ENCODE measurements at places on chromosomes 3 and 15. TPM values are rescaled to one million over a fixed set of nuclear protein-coding genes. Genes with fewer than 3 reads are reported as not detected.

DNA sequence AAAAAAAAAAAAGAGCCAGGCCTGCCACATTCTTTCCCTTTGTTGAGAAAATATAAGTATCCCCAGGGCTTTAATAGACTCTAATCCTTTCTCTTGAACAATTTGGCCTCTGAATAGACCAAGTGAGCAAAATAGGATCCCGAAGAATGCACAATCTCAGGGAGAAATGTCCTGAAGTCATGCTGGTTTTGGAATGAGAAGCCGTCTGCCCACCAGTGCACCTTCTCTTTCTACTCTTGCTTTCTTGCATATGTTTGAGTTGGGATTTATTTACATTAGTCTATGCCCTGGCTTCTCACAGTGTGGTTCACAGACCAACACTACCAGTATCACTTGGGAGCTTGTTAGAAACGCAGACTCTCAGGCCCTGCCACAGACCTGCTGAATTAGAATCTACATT lies 153.0 kb downstream of the ZNF621 start:
- DNase-seq = no peak
- H3K27me3 ChIP-seq = no peaks in the 10 kb centered on the region
- H3K36me3 ChIP-seq = no peaks in the 10 kb centered on the region
- no peaks in the 10 kb centered on the region for H3K4me1 ChIP-seq

DNA sequence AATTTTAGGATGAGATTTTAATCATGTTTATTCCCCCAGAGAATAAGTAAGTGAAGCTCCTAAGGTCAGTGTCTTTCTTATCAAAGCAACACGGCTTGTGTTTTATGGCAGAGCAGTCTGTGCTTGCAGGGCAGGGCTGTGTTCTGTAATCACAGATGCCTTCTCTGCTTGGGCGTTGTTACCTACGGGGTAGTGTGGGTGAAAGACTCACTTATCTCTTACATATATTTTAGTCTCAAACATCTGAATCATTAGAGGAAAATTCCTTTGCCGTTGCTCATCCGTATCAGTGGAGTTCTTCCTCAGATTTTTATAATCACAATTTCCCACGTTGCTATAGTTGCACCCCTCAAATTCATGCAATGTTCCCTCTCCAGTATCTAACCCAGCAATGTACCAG lies 271.7 kb upstream of the MEIS2 start:
- no peaks in the 10 kb centered on the region for H3K36me3 ChIP-seq
- no peak overlapping the region for H3K27ac ChIP-seq
- H3K4me1 ChIP-seq = no peaks in the 10 kb centered on the region
- H3K27me3 ChIP-seq = no peaks in the 10 kb centered on the region
- H3K4me3 ChIP-seq = no peak overlapping the region
- no peak for DNase-seq

DNA sequence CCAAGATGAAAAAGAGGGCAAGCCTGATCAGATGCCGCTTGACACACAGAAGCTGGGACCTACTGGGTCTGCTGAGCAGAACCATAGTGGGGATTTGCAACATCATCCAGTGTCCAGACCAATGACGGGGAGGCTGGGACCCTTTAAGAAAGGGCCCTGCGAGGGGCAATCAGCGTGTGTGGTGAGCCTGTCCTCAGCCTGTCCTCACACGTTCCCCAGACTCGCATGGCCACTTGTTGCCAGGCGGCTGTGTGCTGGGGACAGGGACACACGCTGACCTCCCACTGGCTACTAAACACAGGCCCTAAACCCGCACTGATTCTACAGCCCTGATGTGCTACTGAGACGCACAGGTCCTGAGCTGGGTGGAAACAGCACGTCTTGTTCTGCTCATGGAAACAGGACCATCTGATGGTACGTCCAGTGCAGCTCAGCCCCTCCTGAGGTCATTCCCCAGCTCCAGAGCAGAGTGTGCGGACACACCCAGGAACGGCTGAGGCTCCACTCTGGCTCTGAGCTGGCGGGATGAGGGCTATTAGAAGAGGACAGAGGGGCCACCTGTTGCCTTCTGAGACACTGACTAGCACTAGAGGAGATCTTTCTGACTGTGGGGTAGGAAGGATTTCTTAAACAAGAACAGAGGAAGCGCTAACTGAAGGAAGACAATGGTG lies 24.4 kb downstream of the PCSK6 start:
- DNase-seq = no peak
- no peaks in the 10 kb centered on the region for H3K36me3 ChIP-seq
- no peak overlapping the region for H3K27ac ChIP-seq
- no peaks in the 10 kb centered on the region for H3K4me1 ChIP-seq

DNA sequence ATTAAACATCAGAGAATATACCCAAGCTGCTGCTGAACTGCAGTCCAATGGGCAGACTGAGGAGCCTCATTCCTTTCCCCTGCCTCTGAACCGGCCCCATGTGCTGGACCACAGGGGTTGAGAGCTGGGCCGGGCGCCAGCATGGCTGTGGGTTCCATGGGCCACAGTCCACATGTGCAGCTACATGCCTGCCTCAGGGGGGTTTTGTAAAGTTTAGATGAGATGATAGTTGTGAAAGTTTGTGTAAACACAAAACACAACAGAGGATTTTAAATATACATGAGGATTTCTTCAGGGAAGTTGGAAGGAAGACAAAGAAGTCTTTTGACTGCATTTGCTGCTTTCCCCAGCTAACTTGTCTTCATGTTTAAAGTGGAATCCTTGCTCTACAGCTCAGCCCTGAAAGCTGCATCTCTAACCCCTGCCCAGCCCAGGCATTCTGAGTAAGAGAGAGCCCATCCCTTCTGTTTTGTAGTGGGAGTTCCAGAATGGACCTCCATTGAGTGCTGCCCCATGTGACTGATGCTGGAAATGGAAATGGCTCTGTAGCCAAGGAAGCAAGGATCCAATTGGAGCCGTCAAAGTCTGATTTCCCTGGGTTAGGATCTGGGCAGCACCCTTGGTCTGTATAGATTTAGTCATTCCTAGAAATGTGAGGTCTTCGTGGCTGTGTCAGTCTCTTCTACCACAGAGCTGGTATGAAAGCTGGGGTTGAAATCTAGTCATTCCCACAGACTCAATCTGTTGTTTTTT lies 17.5 kb downstream of the SLC12A8 start:
- H3K27ac ChIP-seq = no peak overlapping the region
- no peaks in the 10 kb centered on the region for H3K36me3 ChIP-seq
- no peak overlapping the region for H3K4me3 ChIP-seq
- H3K4me1 ChIP-seq = no peaks in the 10 kb centered on the region

DNA sequence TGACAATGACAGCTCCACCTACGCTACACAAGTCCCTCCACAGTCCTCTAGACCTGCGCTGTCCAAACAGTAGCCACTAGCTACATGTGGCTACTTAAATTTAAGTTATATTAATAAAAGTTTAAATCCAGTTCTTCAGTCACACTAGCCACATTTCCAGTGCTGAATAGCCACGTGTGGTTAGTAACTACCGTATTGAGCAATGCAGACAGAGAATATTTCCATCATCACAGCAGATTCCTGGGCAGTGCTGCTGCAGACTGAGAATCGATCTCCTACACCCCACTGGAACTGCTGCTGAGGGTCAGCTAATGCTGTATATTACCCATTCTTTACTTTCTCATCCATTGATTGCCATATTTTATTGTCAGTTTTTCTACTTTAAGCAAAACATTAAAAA lies 40.9 kb downstream of the HDC start:
- H3K27me3 ChIP-seq = no peaks in the 10 kb centered on the region
- H3K4me1 ChIP-seq = no peaks in the 10 kb centered on the region
- H3K27ac ChIP-seq = no peak overlapping the region
- H3K36me3 ChIP-seq = no peaks in the 10 kb centered on the region
- H3K4me3 ChIP-seq = no peak overlapping the region

- H3K27me3 ChIP-seq = peaks cover 8% of the 10 kb centered on the region
- H3K36me3 ChIP-seq = no peaks in the 10 kb centered on the region
- H3K4me1 ChIP-seq = peaks cover 8% of the 10 kb centered on the region
- peak; percentile 62 for DNase-seq
- peak within 1 kb of the TSS; percentile 43 for H3K4me3 ChIP-seq
Observed at GRCh38 chr15:74725225-74725774, at the start of gene CYP1A1. CYP1A1 (minus strand) TSS chr15:74725528; CDS start chr15:74723097, 2,431 bp downstream.

DNA sequence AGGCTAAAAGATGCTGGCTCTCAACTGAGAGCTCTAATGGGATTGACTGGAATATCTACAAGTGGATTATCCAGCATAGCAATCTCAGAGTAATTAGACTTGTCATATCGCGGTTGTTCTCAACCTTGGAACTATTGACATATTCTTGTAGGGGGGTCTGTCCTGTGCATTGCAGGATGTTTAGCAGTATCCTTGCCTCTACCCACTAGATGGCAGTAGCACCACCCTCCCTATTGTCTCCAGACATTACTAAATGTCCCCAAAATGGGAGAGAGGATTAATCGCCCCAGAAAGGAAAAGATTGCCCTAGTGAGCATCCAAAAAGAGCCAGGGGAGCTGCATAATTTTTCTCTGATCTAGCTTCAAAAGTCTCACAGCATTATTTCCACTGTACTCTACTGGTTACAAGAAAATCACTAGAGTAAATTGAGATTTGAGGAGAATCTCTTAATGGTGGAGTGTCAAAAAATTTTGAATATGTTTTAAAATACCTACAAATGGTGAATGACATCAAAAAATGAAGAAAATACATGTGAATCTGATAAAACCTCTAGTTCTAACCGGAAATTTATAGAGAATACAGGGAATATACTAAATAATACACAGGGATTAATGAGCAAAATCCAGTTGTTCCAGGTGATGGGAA lies 388.2 kb upstream of the AGTR1 start:
- no peaks in the 10 kb centered on the region for H3K36me3 ChIP-seq
- H3K4me1 ChIP-seq = no peaks in the 10 kb centered on the region
- no peaks in the 10 kb centered on the region for H3K27me3 ChIP-seq

DNA sequence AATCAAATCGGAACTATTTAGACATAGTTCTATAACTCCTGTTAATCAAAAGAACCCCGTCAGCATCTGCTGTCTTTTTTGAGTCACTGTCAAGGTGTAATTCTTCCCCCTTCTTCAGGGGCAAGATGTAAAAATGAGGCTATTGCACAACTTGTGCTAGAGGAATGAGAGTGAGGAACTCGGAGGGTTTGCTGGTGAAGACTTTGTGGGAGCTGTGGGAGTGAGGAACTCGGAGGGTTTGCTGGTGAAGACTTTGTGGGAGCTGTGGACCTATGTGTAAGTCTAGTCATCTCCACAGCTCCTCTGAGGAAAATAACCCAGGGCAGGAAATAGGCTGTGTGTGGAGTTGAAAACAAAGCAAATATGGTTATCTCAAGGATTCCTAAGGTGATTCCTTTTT lies 2.5 kb upstream of the CERS3 start:
- no peaks in the 10 kb centered on the region for H3K36me3 ChIP-seq
- H3K27ac ChIP-seq = no peak overlapping the region
- no peak for DNase-seq
- no peaks in the 10 kb centered on the region for H3K4me1 ChIP-seq
- no peak overlapping the region for H3K4me3 ChIP-seq

DNA sequence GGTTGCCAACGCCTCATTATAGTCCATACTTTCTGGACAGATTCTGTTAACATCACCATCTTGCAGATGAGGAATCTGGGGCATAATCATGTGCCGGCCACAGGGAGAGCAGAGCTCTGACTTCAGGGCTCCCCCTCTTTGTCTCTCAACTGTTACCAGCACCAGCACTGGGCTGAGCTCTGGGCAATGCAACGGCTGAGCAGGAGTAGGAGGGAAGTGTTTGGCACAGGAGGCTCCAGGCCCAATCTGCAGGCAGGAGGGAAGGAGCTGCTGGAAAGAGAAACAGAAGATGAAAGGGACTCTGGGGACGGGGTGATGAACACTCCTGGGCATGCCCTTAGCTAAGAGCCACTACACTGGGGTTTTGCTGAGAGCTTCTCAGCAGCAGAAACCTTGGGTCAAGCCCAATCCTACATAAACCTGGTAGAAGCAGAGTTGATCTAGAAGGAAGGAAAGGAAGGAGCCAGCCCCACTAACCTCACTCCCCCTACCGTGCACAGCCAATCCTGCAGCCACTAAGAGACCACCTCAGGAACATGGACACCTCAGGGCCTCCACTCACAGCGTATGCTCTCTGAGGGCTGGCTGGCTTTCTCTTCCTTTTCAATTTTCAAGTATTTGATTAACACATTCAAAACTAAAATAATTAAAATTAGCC lies 73.1 kb upstream of the SPATA12 start:
- H3K36me3 ChIP-seq = no peaks in the 10 kb centered on the region
- H3K27me3 ChIP-seq = no peaks in the 10 kb centered on the region
- H3K4me1 ChIP-seq = peaks cover 5% of the 10 kb centered on the region
- H3K4me3 ChIP-seq = no peak overlapping the region

DNA sequence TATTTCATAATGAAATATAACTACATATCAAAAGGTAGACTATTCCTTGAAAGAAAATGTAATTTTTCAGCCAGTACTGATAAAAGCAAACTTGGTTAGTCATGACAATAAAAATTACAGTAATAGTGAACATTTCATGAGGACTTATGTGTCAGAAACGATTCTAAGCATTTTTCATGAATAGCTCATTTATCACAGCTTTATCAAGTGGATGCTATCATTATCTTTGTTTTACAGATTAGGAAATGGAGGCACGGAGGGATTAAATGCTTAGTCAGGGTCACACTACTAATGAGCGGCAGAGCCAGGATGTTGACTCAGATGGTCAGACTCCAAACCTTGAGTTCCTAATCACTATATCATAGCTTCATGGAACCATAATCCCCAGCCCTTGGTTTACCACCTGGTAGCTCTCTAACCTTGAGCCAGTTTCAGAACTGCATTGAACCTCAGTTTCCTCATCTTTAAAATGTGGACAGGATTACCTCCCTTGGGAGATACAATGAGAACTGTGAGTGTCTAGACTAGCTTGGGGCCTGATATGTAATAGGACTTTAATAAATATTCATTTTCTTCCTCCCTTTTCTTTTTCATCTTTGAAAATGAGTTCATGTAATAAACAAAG lies 85.4 kb downstream of the TNIK start:
- no peaks in the 10 kb centered on the region for H3K4me1 ChIP-seq
- no peak overlapping the region for H3K4me3 ChIP-seq
- no peak overlapping the region for H3K27ac ChIP-seq
- no peak for DNase-seq
- no peaks in the 10 kb centered on the region for H3K36me3 ChIP-seq

The CALML4 gene
- 111 TPM for total RNA-seq

The SPATA12 gene
- total RNA-seq = 0.27 TPM

The RFX7 gene
- total RNA-seq = 10.6 TPM

The AGBL1 gene
- total RNA-seq = 0.10 TPM

The MYO5C gene
- 71.4 TPM for total RNA-seq

The XPC gene
- 23.3 TPM for total RNA-seq

The LEKR1 gene
- 1.6 TPM for total RNA-seq

The MON1A gene
- total RNA-seq = 14.9 TPM

The PLSCR5 gene
- not detected for total RNA-seq
